ENCODE measurements at places on chromosomes 7 and 10. TPM values are rescaled to one million over a fixed set of nuclear protein-coding genes. Genes with fewer than 3 reads are reported as not detected.
A peak's percentile ranks its signal among the peaks of the same experiment; 100 is the strongest.

Gene RNF32
- total RNA-seq = 3.2 TPM

GRCh38 chr10:97072851-97073665 is 112.7 kb downstream of the SLIT1 start:
- DNase-seq = peak; percentile 93

DNA sequence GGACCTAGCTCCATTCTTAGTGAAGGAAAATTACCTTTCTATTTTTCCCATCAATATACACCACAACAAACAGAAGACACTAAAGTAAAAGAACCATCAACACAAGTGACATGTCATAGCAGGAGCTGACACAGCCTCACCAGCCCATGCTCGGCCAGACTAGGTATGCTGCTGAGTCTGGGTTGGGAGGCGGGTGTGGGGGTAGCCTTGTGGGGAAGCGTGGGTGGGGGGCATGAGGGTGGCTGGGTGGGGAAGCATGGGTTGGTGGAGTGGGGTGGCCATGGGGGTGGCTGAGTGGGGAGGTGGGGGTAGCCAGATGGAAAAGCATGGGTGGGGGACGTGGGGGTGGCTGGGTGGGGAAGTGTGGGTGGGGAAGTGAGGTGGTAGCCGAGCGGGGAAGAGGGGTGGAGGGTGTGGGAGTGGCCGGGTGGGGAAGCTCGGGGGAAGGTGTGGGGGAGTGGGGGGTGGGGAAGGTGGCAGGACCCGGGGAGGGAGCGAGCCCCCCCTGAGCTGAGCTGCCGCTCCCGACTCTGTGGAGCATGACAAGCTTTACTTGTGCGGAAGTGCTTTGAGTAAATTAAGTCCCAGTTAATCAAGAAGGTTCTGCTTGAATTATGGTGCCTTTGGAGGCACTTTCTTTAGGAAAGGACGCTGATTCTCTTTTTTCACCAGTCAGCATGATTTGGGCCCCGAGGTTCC is 294.6 kb upstream of the ZNF32 start:
- no peak for DNase-seq

DNA sequence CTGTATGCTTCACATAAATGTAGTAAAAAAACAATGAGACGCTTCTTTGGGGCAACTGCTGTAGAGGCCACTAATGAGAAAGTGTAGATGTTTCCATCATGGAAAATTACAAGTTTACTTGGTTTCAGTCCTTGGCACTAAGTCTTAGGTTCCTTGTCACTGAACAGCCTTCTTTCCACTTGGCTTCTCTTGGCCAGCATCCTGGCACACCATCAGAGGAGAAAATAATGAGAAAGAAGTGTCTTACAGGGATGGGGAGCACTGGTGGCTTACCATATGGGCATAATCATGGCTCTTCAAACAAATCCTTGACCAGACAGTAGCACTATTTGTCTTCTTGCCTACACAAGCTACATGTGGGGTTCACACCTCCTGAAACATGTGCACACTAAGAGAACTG is 22.5 kb upstream of the SH3PXD2A start:
- DNase-seq = no peak

DNA sequence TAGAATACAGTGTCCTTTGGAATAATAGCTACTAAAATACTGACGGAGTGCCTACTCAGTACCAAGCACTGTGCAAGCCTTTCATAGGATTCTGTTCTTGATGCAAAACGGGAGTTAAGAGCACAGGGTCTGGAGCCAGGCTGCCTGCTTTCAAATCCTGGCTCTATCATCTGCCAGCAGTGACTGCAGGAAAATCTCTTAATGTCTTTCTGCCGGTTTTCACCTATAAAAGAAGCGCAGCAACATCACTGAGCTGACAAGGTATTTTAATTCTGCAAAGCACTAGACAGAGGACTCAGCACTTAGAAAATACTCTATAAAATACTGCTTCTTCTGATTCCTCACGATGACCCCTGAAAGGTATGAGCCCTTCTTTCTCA is 659 bp downstream of the FIGNL1 start:
- no peak for DNase-seq

All from sciatic nerve (tissue), 2 donors.